ENCODE measurements at places on chromosomes 1 and 21. TPM values are rescaled to one million over a fixed set of nuclear protein-coding genes. Genes with fewer than 3 reads are reported as not detected.

PTCH2 gene
- total RNA-seq = 0.58 TPM

LAPTM5 gene
- 482 TPM for total RNA-seq

DEPDC1 gene
- total RNA-seq = 25.7 TPM

COL24A1 gene
- total RNA-seq = not detected

GRCh38 chr1:115364046-115364779, 26.2 kb upstream of the NGF start:
- DNase-seq = no peak

GRCh38 chr21:34166468-34166867, 93.1 kb downstream of the MRPS6 start:
- no peak for DNase-seq

GRCh38 chr1:97744977-97745376, 175.9 kb downstream of the DPYD start:
- DNase-seq = no peak

FBXO28 gene
- 30.6 TPM for total RNA-seq

WDR3 gene
- 20.2 TPM for total RNA-seq
